Bone marrow (tissue), 2 donors: ENCODE measurements at places on chromosomes 13 and 19.

DNA sequence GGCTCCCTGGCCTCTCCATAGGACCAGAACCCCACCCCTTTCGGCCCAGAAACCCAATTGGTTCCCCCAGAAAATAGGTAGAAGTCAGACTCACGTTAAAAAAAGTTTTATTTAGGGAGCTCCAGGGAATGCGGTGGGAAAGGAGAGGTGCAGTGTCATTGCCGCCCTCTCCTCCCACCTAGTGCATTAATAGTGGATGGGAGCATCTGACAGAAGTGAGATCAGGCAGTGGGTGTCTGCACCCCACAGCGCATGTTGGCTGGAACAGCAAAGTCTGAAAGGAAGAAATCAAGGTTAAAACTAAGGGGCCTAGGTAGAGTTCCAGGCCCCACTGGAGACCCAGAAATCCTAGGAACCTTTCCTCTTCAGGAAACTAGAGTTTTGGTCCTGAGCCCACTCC, 2.1 kb upstream of the PHLDB3 start:
- no peak for DNase-seq

DNA sequence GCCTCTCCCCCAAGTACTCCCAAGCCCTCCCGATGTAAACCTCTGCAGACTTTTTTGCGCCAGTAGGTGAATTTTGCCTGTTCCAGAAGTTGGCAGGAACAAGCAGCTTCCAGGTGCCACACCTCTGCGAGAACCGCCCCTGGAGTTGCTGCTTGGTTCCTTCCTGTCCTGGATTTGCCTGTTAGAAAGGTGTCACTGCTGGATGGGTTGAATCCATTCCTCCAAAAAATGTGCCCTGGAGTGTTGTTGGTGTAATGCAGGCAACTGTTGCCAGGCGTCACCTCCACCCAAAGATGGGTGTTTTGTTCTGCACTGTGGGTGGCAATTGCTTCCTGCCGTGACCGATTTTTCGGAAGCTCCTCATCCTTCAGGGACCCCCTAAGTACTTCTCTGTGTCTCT, 5.7 kb downstream of the PGPEP1 start:
- DNase-seq, result no peak

DNA sequence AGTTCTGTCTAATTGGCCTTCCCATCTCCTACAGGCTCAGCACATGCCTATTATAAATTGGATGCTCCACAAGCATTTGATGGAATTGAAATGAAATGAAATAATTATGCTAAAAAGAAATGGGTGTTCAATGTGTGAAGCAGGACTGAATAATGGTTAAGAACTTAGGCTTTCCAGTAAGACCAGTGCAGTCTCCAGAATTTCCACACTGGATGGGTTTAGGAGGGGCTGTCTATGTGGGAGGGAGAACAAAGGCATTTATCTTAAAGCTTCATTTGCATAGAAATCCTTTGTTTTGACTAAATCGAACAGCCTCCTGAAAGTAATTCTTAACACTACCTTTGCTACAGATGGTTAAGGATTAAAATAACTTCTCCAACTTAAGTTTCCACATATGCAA, 47.9 kb upstream of the KL start:
- DNase-seq, result no peak

- no peak for DNase-seq
These were observed 670.5 kb upstream of the ARGLU1 start for GRCh38 chr13:107238262-107238981.

DNA sequence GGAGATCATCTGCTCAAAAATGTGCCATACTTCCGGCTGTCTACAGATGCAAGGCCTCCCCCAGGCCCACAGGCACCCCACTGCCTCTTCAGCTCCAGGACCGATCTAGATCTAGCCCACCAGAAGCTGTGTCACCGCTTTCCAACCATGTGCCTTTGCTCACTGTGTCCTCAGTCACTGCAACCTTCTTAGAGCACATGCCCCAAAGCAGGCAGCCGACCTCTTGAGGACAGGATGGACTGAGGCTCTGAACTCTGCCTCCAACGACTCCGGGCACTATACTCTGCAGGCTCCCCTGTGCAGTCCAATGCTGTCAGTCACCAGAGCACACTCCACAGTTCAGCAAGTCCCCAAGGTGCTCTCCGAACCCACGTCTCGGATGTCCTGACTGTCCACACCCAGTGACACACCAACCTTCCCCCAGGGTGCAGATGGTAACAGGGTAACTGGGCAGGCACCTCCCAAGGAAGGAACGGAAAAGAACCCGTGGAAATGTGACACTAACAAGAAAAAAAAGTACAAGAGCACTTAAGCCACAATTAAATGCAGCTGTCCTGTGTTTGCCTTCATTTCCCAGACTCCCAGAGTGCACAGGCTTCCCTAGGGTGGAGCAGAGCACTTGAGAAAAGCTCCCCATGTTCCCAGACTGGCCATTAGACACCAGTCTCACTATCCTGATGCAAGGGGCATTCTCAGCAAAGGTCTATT, 4.8 kb downstream of the STK24 start:
- DNase-seq, result no peak

- no peak for DNase-seq
These were observed 303.6 kb downstream of the KCNRG start for GRCh38 chr13:50318887-50319286.

GRCh38 chr13:95138876-95139585, 162.2 kb downstream of the ABCC4 start:
- no peak for DNase-seq
